Stimulated activated CD8-positive, alpha-beta memory T cell treated with anti-CD3 and anti-CD28 coated beads, Interleukin-7, amount 100 ng/mL, for 24 hours (primary cell): ENCODE measurements at places on chromosomes 1 and 21.

DNA sequence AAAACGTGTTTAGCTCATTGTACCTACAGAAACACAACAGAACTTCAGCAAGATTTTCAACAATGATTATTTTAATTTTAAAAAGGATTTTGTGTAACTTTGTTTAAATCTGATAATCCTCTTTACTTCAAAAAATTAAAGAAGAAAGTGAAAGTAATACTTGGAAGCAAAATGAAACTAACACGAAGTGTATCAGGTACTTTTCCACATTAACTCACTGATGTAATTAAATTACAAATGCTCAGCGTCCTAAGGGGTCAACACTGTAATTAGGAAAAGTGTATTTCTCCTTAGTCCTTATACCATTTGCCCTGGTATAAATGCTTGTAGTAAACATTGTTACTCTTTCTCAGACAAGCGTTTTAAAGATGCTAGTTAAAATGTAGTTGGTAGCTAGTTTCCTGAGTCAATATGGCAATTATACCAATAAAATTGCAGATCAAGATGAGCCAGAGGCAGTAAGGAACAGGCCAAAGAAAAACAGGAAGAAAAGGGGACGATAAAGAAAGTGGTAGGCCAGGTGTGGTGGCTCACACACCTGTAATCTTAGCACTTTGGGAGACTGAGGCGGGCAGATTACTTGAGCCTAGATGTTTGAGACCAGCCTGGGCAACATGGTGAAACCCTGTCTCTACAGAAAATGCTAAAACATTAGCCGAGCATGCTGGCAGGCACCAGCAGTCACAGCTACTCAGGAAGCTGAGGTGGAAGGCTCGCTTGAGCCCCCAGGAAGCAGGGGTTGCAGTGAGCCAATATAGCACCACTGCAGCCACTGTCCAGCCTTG lies 553.0 kb downstream of the SMYD3 start:
- DNase-seq, result no peak

DNA sequence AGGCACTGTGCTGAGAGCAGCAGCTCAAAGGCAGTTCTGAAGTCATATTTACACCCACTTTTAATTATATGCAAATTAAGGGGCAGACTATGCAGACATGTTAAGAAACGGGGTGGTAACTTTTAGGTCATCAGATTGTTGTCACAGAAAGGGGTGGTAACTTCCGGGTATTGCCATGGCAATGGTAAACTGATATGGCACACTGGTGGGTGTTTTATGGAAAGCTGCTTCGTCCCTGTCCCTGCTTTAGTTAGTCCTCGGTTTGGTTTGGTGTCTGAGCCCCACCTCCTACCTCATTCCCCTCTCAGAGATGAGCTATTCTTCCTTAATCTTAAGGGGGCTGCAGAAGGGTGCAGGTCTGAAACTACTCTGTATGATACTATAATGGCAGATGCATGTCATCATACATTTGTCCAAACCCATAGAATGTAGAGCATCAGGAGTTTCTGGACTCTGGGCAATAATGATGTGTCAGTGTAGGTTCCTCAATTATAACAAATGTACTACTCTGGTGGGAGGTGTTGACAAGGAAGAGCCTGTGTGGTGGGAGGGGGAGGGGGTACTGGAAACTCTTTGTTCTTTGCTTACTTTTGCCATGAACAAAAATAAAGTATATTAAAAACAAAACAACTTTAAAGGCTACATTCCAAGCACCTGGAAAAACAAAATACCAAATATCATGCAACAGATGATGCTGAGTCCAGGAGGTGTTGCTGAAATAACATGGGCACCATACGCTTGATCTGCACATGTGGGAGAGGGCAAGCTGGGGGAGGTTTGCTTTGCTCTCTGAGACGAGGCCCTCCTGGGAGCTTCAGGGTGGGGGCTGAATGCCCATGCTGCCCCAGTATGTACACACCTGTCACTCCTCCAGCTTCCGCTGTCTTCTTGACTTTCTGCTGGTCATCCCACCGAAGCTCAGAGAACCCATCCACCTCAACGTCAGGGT lies 6.3 kb downstream of the PARP1 start:
- no peak for DNase-seq

GRCh38 chr1:157163273-157164127 lies 25.3 kb upstream of the ETV3 start:
- DNase-seq, result peak; percentile 63

- no peak for DNase-seq
These were observed 137.3 kb downstream of the SDCCAG8 start for GRCh38 chr1:243393096-243393495.

DNA sequence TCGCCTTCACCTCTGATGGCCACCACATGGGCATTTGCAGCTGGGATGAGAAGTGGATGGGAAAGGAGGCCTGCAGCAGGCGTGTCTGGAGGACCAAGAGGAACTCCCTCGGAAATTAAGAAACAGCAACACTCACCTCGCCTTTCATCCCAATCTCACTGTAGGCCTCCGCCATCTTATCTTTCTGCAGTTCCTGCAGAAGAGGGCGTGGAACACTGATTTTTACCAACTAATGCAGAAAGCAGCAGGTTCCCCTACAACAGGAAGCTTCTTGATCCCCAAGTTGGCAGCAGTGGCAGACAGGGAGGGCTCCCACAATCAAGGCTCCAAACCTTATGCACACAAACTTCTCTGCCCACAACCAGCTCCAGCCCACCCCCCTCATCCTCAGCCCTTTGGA lies 84.4 kb downstream of the CD247 start:
- no peak for DNase-seq

- DNase-seq, result no peak
These were observed 17.9 kb downstream of the ETV3L start for GRCh38 chr1:157081707-157082106.

- DNase-seq, result no peak
These were observed 291.7 kb downstream of the PAPPA2 start for GRCh38 chr1:176754676-176755075.

GRCh38 chr1:192546596-192547190 lies 28.9 kb upstream of the RGS1 start:
- DNase-seq, result no peak

GRCh38 chr1:198491596-198491995 lies 48.9 kb downstream of the ATP6V1G3 start:
- no peak for DNase-seq
